Uterine smooth muscle cell (primary cell): ENCODE measurements at places on chromosomes 1 and 21. TPM values are rescaled to one million over a fixed set of nuclear protein-coding genes. Genes with fewer than 3 reads are reported as not detected.

Gene SPAG17
- 0.22 TPM in 1 of 2 replicates, not detected in the other for total RNA-seq

Gene NCMAP
- not detected in 2 replicates for total RNA-seq

Gene DTL
- total RNA-seq = 6.9 and 21.2 TPM in 2 replicates

Gene CCDC181
- 1.2 and 2.0 TPM in 2 replicates for total RNA-seq
